ENCODE measurements at places on chromosomes 3 and 15.
A peak's percentile ranks its signal among the peaks of the same experiment; 100 is the strongest.

- DNase-seq, result peak; percentile 23
These were observed 16.9 kb upstream of the PRKCI start for GRCh38 chr3:170205302-170205701.

GRCh38 chr3:102092617-102093466 is 243.5 kb downstream of the NFKBIZ start:
- no peak for DNase-seq

DNA sequence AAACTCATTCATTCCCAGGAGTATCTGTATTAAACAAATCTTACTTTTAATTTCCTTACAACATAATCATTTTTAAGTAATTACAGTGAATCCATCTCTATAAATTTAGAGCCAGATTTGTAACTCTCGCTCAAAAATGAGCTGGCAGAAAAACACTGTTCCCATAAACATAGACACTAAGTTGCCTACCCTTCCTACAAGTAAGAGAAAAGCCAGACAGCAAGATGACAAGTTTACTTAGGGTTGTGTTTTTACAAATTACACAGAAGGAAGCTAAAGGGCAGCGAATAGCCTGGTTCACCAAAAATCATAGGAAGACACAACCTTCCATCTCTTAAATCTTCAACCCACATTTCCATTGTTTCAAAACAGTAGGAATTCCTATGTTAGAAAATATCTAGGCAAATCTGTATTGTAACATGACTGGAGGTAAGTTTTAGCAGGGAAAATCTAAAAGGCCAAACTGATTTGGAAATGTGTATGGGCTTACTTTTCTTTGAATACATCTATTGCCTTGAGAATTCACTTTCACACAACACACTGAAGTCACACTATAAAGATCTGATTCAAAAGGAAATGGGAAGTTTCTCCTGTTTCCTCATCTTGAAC is 21.7 kb downstream of the HERC1 start:
- DNase-seq, result peak; percentile 49

DNA sequence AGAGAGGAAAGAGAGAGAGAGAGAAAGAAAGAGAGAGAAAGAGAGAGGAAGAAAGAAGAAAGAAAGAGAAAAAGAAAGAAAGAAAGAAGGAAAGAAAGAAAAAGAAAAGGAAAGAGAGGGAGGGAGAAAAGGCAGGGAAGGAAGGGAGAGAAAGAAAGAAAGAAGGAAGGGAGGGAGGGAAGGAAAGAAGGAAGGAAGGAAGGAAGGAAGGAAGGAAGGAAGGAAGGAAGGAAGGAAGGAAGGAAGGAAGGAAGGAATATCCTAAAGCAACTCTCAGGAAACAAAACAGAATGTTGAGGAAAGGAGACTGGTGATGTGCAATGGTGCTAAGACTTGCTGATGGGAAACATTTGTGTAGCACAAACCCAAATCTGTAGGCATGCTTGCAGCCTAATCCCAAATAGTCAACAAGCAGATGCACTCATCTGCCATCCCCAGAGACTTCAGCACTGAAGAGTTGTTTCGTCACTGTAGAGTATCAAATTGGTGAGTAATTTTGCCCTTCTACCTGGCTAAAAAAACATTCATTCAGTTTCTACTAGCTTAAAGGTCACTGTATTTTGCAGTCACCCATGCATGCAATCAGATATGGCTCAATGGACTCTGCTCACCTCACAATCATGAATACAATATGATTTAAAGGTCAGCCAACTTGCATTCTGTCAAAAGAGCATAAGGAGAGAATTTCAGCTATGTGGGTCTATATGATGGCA is 480.3 kb downstream of the FGF12 start:
- no peak for DNase-seq

- no peak for DNase-seq
These were observed 94.3 kb upstream of the AADACL2 start for GRCh38 chr3:151639418-151639740.

DNA sequence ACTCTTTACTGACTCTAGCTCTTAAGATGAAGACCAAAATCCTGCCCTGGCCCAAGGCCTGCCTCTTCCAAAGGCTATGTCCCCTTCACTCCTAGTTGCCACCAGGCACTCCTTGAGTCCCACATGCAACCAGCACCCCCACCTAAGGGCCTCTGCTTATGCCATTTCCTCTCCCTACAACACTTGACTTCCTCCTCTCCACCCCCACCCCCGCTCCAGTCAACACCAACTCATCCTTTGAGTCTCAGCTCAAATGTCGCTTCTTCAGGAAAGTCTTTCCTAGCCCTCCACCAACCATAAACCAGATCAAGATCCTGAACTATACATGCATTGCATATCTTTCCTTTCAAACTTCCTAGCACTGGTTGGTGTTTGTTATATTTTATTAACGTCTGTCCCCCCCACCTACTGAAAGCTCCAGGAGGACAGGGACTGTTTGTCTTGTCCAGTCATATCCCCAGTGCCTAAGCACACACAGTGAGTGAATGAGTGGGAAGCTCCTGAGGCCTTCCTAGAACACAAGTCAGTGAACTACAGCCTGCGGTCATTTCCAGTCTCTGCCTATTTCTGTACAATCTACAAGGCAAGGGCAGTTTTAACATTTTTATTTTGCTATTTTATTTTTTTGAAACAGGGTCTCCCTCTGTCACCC is 7.3 kb downstream of the TBC1D2B start:
- peak; percentile 78 for DNase-seq

DNA sequence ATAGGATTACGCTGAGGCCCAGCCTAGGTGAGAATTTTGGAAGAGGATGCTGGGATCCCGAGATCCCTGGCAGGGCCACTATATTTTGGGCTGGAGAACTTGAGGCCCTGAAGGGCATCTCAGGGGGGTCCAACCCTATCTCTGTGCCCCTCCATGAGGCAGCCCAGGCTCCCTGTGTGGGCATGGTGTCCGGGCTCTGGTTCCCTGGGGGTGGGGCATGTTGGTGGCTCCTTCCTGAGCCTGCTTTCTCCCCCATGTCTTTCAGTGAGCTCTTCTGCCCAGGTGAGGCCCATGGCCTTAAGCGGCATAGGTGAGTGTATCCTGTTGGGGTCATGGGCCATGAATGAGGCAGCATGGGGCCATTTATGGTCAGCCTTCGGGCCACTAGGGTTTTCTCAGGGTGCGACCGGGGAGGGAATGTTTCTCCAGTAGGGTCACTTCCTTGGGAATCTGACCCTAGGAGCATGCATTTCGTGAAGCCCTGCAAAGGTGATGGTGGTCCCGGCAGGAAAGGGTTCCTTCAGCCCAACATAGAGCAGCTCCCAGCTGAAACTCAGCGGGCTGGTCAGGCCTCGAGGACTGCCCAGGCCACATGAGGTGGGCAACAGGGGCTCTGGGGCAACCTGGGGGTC is 191.3 kb downstream of the UBE3A start:
- DNase-seq, result no peak

- DNase-seq, result peak; percentile 76
These were observed 62.9 kb downstream of the EFCAB12 start for GRCh38 chr3:129365296-129366136.

DNA sequence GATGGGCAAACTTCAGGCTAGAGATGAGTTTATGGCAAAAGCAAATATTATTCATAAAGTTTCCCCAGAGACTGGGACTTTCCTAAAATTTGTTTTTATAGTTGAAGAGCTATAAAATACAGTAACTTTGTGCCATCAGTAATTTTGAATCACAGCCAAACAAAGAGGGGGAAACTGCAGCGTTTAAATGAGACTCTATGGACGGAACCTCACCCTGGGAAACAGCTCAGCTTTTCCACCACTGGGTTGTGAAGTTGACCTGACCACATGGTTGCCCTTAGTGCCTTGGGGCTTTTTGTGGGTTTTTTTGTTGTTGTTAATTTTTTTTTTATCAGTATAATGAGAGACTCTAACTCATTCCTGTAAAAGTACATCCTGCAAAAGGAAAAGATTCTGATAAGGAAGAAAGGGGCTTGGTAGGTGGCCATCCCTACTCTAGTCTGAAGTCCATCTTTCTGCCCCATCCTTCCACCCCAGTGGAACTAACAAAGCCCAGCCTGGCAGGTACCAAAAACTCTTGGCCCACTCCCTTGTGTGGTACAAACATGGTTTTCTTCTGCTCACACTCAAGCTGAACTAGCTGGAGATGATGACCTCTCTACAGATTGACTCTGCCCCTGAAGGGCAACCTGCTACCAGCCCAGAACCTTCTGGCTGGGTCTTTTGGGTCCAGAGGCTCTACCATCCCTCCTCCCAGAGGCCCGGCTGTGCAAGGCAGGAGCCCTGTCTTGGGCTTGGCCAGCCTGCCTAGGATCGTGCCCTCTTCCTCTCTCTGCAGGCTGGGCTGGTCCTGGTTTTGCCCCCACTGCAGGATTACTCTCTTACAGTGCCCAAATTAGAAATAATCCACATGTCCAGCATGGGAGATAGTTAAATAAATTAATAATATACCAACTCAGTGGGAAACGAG is 41.2 kb downstream of the RLBP1 start:
- DNase-seq, result no peak

Data from inflammatory macrophage treated with lipopolysaccharide for 4 hours (primary cell).